CD4-positive, alpha-beta T cell treated with Interleukin-15 for 4 hours (primary cell): ENCODE measurements at places on chromosomes 4 and X.

- DNase-seq = no peak
Measured at GRCh38 chr4:128387600-128388351, 100.2 kb upstream of the PGRMC2 start.

GRCh38 chrX:70427365-70427764, 4.3 kb downstream of the GDPD2 start:
- DNase-seq = no peak

- no peak for DNase-seq
Measured at GRCh38 chr4:101853028-101853427, 62.5 kb downstream of the BANK1 start.

DNA sequence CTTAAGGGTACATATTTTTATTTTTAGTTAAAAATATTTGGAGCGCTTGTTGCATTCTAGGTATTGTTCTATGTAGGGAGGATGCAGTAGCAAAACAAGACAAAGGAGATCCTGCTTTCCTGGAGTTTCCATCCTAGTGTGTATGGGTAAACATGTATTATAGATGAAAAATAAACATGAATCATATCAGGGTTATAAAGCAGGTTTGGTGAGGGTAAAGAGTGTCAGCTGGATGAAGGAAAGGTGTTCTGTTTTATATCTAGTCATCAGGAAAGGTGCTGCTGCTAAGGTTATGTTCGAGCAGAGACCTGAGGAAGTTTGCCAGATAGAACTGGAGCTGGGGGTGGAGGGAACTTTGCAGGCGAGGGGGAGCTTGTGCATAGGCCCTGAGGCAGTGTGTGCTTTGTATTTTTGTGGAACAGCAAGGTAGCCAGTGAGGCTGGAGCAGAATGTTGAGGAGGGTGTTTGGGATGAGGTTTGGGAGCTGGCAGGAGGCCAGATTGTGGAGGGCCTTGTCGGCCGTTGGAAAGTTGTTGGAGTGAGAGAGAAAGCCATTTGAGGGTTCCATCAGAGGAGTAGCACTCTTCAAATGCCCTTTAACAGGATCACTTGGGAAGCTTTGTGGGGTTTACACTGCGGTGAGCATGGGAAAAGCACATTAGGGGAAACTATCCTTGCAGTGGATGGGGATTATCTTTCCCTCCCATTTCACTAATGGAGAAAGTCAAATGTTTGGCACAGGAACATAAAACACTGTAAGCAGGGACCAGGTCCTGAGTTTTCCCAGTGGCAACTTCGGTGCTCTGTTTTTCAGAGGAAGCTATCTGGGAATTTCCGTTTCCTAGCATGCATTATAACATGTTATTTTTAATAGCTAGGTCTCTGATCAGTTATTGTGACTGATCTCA, 35.9 kb downstream of the AFF1 start:
- DNase-seq = no peak

DNA sequence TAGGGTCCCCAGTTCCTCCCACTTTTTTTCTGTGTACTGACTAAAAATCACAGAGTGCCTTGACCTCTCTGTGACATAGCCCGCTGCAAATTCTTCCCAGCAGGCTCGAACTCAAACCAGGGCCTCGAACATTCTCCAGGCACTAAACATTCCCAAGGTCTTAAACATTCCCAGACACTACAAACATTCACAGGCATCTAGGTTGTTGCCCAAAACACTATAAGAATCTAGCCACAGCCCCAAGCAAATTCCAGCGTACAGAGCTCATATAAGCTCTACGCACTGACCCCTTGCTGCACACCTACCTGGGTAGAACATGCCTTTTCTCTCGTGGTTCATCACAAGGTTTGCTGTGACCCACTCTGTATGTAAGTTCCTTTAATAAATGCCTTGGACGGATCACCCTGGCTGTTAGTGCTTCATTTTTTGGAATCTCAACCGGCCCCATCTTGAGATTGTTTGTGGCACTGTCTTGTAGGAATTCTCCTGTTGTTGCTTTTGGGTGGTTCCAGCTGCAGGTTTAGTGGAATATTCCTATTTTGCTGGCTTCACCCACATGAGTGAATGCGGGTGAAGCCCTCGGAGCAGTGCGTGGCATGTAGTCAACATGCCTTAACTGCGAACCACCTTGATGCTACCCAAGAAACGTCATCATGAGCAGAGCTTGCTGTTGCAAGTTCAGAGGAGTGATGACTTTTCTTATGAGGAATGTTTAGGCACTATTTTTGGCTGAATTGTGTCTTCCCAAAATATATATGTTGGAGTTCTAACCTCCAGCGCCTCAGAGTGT, 230.0 kb downstream of the HS3ST1 start:
- no peak for DNase-seq

DNA sequence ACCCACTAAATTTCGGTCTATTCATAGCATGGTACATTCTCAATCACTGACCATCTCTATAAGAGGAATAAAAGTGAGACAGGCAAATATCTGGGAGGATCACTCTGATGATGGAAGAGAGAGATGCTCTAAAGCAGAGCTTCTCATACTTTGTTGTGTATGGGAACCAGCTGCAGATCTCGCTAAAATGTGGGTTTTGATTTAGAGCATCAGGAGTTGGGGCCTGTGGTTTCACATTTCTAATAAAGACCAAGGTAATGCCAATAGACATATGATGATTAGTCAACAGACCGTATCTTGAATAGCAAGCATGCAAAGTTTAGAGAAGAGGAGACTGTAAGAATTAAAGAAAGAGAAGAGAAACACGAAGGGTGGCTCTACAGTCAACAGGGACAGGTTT, 107.4 kb upstream of the FTHL17 start:
- DNase-seq = no peak

DNA sequence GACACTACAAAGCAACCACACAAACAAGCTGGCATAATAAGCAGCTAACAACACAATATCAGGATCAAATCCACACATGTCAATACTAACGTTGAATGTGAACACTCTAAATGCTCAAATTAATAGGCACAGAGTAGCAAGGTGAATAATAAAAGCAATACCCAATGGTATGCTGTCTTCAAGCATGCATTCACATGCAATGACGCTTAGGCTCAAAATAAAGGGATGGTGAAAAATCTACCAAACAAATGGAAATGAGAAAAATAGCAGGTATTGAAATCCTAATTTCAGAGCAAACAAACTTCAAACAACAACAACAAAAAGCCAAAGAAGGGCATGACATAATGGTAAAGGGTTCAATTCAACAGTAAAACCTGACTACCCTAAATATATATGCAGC, 74.0 kb upstream of the FAM47B start:
- DNase-seq = no peak

DNA sequence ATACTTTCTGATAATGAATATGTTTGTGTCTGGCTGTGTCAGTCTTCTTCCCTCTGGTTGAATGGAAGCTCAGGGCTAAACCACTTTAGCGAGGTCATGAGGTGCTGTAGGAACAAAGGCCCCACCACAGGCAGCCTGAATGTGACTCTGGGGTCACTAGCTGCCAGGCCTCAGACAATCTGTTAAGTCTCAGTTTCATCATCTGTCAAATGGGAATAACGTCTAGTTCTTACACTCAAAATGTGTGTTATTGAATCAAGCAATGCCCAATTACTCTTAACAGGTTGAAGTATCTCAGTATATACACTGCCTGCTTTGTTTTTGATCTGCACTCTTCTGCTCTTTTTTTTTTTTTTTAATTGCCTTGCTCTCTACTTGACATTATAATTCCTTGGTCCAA, 148.6 kb downstream of the STK32B start:
- DNase-seq = no peak

GRCh38 chrX:129638917-129639316, 15.8 kb downstream of the APLN start:
- no peak for DNase-seq

DNA sequence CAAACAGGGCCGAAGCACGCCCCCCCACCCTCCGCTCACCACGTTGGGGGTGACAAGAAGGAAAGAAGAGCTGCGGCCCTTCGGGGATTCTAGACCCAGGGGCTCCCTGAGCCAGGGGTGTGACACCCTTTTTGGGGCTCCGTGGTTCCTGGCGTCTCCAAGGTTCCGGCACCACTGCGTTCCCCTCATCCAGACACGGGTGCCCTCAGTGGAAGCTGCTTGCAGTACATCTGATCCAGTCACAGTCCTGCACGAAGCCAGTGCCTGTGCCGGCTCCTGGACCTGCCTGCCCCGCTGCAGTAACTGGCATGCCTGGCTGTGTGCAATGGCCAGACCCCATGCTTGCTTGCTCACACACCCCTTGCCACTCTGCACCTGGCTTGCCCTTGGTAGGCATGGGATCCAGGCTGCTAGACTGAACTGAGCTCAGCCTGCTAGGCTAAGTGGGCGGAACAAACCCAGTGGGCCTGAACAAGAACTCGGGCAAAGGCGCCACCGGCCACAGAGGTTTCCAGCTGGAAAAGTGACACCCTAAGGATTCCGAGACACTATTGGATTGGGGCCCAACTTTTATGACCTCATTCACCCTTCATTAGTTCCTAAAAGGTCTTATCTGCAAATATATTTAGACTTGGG, 420.4 kb upstream of the AGA start:
- no peak for DNase-seq

- DNase-seq = no peak
Measured at GRCh38 chr4:79982601-79983322, 90.3 kb downstream of the ANTXR2 start.

GRCh38 chr4:53601251-53601764, 10.0 kb upstream of the LNX1 start:
- no peak for DNase-seq

GRCh38 chr4:77960367-77960766, 96.8 kb upstream of the FRAS1 start:
- no peak for DNase-seq

DNA sequence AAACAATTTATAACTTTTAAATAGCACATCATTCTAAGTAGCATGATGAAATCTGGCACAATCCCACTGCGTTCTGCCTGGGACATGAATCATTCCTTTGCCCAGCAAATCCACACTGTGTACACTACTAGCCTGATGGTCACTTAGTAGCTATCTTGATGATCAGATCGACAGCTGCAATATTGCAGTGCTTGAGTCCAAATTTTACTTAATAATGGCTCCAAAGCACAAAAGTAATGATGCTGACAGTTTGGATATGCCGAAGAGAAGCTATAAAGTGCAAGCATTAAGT, 86.6 kb upstream of the NPNT start:
- no peak for DNase-seq

DNA sequence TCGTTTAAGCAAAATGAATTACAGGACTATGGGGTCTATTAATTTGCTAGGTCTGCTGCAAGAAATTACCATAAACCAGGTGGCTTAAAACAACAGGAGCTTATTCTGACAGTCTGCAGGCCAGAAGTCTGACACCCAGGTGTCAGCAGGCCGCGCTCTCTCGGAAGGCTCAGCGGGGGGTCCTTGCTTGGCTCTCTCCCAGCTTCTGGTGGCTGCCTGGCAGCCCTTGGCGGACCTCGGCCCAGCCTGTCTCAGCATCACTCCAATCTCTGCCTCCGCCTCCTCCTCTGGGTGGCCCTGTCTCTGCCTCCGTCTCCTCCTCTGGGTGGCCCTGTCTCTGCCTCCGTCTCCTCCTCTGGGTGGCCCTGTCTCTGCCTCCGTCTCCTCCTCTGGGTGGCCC, 580.5 kb upstream of the FAT1 start:
- DNase-seq = no peak

GRCh38 chr4:41257257-41257901, 651 bp downstream of the UCHL1 start:
- no peak for DNase-seq

DNA sequence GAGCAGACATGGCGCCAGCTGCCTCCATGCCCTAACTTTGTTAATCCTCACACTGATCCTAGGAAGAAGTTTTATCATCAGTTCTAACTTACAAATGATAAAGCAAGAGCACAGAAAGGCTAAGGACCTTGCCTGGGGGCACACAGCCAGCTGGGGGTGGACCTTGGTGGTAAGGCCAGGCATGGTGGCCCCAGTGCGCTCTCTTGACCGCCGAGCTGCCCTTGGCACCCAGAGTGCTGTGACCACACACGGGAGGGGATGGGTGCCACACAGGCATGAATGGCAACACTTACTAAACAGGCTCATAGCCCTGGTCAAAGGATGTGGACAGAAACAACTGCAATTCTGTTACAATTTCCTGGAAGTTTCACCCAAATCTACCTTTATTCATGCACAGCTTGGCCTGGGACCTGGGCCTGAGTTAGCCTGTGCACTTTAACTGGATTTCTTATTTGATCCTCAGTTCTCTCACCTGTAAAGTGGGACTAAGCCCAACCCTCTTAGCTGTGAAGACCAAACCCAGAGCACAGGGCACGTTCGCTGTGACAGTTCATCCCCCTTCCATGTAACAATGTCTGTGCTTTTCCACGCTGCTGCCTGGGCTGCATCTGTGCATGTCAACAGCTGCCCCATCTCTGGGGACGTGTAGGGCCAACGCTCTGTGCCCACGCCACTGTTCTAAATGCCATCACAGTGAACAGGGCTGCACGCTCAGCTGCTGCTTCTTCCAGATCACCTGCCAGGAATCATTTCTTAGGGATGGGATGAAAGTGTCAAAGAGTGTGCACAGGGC, 44.8 kb downstream of the ACOX3 start:
- DNase-seq = no peak

GRCh38 chrX:46485897-46486296, 59.3 kb downstream of the ZNF674 start:
- DNase-seq = peak; percentile 0

- DNase-seq = no peak
Measured at GRCh38 chr4:158610790-158611189, 60.9 kb downstream of the C4orf46 start.

GRCh38 chrX:39112143-39112542, 310.9 kb downstream of the MID1IP1 start:
- no peak for DNase-seq

GRCh38 chrX:18174971-18175370, 45.7 kb downstream of the BEND2 start:
- DNase-seq = no peak

- no peak for DNase-seq
Measured at GRCh38 chrX:9775930-9776329, 10.3 kb upstream of the GPR143 start.

- no peak for DNase-seq
Measured at GRCh38 chrX:151985955-151986354, 11.5 kb upstream of the GABRE start.

GRCh38 chr4:11158971-11159370, 269.7 kb downstream of the HS3ST1 start:
- no peak for DNase-seq

GRCh38 chrX:120367402-120368109, 5.7 kb downstream of the ATP1B4 start:
- DNase-seq = no peak

GRCh38 chr4:102641793-102642192, 119.0 kb downstream of the MANBA start:
- DNase-seq = no peak

DNA sequence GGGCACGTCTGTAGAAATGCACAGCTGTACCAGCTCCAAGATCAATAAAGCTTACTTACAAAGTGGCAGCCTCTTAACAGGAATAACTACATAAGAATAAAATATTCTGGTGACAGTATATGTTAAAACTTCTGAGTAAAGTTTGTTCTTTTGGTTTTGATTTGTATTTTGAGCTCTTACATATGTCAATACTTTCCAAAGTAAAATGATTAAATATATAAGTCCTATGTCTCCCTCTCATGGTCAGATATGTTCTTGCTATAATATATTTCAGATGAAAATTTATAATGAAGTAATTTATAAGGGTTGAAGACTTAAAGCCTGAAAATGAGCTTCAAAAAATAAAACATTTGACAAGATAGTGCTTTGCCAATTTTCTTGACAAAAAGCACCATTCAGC, 254.4 kb downstream of the NPFFR2 start:
- no peak for DNase-seq
